ENCODE measurements at places on chromosomes 4 and X.

DNA sequence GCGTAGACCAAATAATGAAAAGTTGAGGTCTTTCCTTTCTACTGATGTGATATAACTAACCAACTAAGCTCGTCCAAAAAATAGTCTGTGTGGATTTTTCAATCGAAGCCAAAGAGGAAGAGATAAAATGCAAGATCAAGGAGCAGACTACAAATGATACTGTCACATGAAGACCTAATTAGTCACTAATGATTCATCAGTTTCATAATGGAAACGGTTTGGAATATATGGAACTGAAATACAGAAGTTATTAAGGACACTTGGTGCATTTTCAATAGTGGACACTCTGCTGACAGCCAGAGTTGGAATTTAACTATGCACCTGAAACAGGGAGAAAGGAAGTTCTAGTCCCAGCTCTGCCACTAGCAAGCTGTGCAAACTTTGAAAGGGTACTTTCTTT is 119.8 kb downstream of the GUCY2F start:
- no peak for DNase-seq

GRCh38 chr4:76957004-76957738 is 7.6 kb downstream of the SEPTIN11 start:
- DNase-seq: no peak

DNA sequence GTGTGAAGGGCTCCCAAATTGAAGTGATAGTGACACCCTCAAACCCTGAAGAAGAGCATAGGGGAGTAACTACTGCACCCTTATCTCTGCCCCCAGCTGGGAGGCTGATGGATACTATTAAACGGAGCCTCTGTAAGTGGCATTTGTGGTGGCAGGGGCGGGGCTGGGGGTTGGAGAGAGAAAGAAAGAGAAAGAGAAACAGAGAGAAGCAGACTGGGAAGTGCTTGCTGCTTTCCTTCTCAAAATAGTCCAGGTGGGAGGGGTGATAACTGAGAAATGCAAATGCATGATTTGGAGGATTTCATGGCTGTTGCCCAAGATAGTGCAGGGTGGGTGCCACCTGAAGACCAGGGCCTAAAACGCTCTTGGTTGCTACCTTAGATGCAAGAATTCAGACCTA is 253.5 kb upstream of the GATB start:
- DNase-seq: no peak

GRCh38 chr4:20532871-20533870 is 167.1 kb upstream of the PACRGL start:
- no peak for DNase-seq

GRCh38 chr4:63787326-63787725 is 621.9 kb downstream of the TECRL start:
- no peak for DNase-seq

DNA sequence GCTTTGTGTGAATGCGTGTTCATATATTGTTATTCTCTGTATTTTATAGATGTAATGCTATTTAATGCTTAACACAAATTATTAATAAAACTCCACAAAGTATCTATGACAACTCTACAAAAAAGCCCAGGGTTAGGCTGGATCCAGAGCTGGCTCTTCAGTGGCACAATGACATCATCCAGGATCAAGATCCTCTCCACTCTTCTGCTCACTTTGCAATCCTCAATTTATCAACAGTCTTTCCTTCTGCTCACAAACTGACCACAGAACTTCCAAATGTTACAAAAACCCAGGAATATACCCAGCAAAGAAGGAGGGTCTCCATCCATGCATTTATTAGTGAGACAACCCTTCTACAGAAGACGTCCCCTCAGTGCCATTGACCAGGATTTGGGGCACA is 132.3 kb downstream of the HNRNPD start:
- DNase-seq: no peak

DNA sequence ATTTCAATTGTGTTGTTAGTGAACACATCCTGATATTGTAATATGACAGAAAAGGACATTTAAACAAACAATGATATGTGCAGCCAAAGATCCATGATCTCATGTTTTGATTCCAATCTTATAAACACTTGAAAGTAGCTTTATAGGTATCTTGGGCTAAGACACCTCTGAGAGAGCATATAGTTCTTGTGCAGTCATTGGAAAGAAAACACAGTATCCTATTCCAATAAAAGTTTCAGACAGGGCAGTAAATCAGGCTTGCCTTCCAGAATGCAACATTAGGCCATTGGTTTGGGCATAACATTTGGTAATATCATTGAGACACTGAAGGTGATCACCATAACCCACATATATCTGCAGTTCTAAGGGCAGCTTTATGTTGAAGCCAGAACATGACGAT is 188.3 kb upstream of the HCCS start:
- no peak for DNase-seq

DNA sequence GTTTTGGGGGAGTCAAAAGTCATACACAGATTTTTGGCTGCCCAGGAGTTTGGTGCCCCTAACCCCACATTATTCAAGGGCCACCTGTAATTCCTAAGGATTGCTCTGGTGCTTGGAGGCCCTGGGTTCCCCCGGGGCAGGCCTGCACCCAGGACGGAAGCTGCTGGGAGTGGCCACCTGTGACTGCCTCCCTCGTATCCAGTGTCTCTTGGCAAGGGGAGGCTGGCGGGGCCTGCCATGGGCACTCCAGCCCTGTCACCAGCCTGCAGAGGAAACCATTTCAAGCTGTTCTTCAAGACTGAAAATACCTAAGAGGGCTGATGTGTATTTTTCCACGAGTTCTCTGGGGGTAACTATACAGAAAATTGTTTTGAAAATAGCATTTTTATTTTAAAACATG is 24.5 kb upstream of the GPR78 start:
- no peak for DNase-seq

DNA sequence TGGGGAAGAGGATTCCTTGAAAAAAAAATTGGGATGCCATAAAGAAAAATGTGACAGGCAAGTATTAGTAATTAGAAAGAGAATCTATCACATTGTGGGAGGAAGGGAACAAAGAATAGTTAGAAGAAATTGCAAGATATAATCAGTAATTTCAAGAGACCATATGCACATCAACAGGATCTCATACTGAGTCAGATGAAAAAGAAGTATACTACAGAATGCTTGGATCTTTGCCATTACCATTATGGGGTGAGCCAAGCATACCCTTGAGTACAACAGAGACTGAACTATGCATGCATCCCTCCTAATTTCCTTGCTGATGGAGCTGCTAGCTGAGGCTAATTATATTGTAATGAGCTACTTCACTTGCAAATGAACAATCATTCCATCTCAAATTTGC is 287.6 kb downstream of the PAPSS1 start:
- no peak for DNase-seq

- DNase-seq: no peak
Measured at GRCh38 chr4:148341980-148342800, 100.0 kb downstream of the NR3C2 start.

GRCh38 chr4:175560604-175561003 is 251.5 kb downstream of the GPM6A start:
- no peak for DNase-seq

DNA sequence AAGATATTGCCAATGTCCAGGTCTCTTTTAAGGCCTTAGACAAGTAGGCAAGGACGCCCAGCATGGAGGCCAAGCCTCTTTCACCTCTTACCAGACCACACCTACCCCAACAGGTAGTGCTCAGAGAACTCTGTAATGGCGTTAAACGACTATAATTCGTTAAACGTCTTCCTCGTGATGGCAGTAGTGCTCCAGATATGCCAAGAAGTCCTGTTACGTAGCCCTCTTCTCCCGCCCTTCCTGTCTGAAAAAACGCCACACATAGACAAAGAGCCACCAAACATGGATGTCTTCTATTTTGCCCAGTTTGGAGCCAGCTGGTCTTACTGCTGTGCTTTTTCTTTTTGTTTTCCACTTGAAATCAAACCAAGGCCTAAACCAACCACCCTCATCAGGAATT is 190.7 kb downstream of the OR13H1 start:
- peak; percentile 41 for DNase-seq

GRCh38 chrX:131747173-131747572 is 203.3 kb downstream of the OR13H1 start:
- DNase-seq: peak; percentile 69

GRCh38 chr4:101199507-101200285 is 147.6 kb downstream of the PPP3CA start:
- no peak for DNase-seq

DNA sequence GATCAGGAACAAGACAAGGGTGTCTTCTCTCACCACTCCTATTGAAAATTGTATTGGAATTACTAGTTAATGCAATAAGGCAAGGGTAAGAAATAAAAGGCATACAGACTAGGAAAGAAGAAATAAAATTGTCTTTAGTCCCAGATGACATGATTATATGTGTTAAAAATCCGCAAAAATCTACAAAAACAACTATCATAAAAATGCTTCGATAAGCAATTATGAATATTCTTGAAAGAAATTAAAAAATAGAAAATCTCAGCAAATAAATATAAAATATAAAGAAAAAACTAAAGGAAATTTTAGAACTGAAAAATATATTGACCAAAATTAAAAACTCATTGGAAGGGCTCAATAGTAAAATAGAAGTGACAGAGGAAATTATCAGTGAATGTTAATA is 243.3 kb downstream of the ZNF674 start:
- no peak for DNase-seq

DNA sequence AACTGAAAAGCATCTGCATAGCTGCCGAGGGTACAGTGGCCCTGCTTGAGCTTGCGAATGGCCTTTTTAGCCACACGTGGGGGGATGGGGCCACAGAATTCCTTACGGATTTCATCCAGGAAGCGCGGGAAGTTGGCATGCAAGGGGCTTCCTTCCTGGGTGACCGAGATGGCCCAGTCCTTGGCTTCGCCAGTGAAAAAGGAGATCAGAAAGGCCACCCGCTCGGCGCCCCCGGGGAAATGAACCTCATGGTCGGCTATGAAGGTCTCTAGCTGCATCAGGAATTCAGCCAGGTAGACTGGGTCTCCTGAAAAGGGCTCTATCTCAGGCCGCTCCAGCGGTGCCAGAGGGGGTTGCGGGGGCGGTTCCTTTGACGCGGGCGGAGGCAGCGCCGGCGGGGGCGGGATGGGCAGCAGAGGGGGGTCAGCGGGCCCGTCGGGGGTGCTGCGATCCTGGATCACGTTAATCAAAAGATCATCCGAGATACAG is 909 bp downstream of the RTL5 start:
- DNase-seq: no peak

GRCh38 chr4:146621-147020 is 22.3 kb downstream of the ZNF718 start:
- DNase-seq: no peak

DNA sequence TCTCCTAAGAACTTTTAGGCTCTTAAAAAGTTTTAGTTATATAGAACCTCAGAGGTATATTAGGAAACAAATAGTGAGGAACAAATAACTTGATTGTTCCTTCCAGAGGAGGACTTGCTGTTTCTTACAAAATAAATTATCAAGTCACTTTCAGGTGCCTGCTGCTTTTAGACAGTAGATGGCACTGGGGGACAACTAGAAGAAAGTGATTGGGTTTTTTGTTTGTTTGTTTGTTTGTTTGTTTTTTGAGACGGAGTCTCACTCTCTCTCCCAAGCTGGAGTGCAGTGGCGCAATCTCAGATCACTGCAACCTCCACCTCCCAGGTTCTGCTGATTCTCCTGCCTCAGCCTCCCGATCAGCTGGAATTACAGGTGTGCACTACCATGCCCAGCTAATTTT is 35.4 kb upstream of the CDKL5 start:
- DNase-seq: no peak

DNA sequence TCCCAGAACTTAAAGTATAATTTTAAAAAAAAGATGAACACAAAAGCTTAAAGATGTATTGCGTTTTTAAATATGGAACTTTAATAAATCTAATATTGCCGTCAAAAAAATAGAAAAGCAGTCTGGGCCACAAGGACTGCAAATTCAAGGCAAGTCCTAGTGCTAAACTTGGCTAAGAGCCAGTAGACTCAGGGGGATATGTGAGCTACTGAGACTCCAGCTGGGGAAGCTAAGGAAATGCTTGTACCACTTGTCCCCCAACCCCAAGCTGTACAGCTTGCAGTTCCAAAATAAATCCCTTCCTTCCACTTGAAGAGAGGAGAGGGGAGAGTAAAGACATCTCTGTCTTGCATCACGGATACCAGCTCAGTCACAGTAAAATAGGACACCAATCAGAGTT is 290.8 kb upstream of the FGF13 start:
- no peak for DNase-seq

- DNase-seq: no peak
Measured at GRCh38 chr4:22515888-22516541, at the start of gene ADGRA3. ADGRA3 (minus strand) TSS chr4:22516066; CDS start chr4:22515784, 282 bp downstream.

GRCh38 chrX:79259073-79259689 is 108.0 kb downstream of the ITM2A start:
- peak; percentile 33 for DNase-seq

GRCh38 chr4:141810712-141811375 is 174.5 kb downstream of the IL15 start:
- no peak for DNase-seq

GRCh38 chrX:103517246-103517645 is 2.0 kb downstream of the RAB40A start:
- DNase-seq: no peak

GRCh38 chr4:16779028-16779675 is 119.3 kb downstream of the LDB2 start:
- no peak for DNase-seq

DNA sequence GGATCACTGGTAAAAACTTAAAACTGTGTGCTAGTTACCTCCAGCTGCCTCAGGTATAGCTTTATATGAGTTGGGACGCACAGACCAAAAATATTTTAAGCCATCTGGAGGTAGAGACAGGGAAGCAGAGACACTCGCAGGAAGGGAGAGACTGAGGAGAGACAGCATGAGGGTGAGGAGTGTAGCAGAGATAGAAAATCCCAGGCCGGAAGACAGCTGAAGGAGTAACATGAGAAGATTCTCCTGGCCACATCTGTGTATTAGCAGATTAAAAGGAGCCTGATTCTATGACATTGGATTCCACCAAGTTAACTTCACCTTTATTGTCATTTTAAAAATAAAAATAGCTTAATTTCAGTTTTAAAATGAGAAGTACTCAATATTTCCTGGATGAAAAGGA is 84.3 kb downstream of the PDLIM5 start:
- no peak for DNase-seq

DNA sequence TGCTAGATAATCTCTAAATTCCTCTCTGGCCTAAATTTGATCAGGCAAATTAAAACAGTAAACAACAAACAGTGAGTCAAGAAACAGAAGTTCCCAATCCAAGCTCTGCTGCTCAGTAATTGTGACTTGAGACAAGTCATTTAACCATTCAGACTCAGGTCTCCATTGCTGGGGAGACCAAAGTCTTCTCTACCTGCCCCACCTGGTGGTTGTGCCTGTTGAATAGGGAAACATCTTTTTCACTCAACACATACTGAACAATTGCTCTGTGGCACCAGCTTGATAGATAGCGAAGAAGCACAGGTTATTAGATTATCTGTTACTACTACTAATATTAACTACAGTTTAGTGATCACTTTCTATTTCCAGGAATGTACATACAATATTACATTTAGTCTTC is 112.1 kb upstream of the EOLA2 start:
- DNase-seq: no peak

Measured in effector memory CD4-positive, alpha-beta T cell (primary cell).